ENCODE measurements at places on chromosomes 5 and 9.

DNA sequence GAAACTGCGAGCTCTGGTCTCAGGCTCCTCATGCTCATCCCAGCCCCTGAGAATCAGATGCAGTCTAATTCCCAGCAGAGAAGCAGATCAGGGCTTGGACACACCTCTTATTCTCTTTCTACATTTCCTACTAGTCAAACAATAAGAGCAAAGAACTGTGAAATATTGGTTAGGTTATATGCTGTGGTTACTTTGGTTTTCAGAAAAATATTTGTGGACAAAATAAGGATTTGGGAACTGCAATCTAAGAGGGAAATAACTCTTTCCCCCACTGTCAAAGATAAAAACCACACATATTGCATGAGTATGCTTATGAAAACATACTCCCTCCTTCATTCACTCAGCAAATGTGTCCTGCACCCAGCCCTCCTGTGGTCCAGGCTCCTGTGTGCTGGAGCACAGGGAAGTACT is 164.5 kb upstream of the S1PR3 start:
- H3K27me3 ChIP-seq, result no peaks in the 10 kb centered on the region
- no peak for DNase-seq
- peaks cover 15% of the 10 kb centered on the region for H3K4me1 ChIP-seq
- H3K27ac ChIP-seq, result no peak overlapping the region
- no peaks in the 10 kb centered on the region for H3K36me3 ChIP-seq
- no peak overlapping the region for H3K4me3 ChIP-seq

GRCh38 chr9:95004411-95005277 is 278.1 kb downstream of the AOPEP start:
- H3K36me3 ChIP-seq, result peaks cover 10% of the 10 kb centered on the region
- H3K4me1 ChIP-seq, result no peaks in the 10 kb centered on the region
- DNase-seq, result no peak

DNA sequence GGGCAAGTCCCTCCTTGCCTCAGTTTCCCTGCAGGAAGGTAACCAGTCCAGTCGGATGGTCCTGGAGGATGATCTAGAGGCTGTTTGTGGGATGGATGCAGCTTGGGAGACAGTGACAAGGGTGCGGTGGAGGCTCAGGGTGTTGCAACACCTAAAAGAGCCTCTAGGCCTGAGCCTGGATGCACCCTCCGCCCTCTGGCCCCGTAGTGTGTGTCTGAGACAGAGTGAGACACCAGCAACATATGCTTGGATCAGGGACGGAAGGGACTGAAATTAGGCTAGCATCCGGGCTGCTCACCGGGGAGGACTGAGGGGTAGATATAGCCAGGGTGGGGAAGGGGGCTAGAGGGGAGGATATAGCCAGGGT is 1.1 kb downstream of the CRAT start:
- H3K27ac ChIP-seq, result peak overlapping the region; percentile 88
- H3K4me1 ChIP-seq, result peaks cover 17% of the 10 kb centered on the region
- H3K27me3 ChIP-seq, result no peaks in the 10 kb centered on the region
- DNase-seq, result peak; percentile 65
- H3K4me3 ChIP-seq, result peak overlapping the region; percentile 84

DNA sequence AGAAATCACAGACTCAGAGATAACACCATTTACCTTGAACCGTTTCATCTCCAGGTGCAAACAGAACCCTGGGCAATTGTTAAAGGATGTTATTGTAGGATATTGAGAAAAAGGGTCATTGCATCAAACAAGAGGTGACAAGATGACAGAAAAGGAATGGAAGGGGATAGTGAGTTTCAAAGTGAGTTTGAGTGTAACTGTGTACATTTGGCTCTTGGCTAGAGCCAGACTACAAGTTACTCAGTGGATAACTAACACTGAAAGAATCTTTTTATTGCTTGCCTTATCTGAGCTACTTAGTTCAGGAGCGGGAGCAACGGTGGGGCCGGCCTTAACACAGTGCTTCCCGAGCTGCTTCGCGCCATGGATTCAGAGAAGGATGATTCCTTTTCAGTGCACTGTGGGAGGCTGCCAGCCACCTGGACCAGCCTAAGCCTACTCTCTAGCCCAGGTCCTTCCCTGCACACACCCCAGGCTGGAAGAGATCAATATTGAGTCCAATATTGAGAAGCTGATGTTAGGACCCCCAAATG is 193.4 kb downstream of the ATPSCKMT start:
- no peak overlapping the region for H3K27ac ChIP-seq
- no peak for DNase-seq
- no peak overlapping the region for H3K4me3 ChIP-seq
- no peaks in the 10 kb centered on the region for H3K36me3 ChIP-seq
- no peaks in the 10 kb centered on the region for H3K4me1 ChIP-seq

- DNase-seq, result no peak
- no peak within 1 kb of the TSS for H3K4me3 ChIP-seq
- no peaks in the 10 kb centered on the region for H3K36me3 ChIP-seq
- no peaks in the 10 kb centered on the region for H3K27me3 ChIP-seq
- no peak within 1 kb of the TSS for H3K27ac ChIP-seq
These were observed at the start of gene SLC34A3 for GRCh38 chr9:137230705-137231371. Gene SLC34A3, plus strand, starts transcription at chr9:137230901. Its CDS starts 802 bp downstream, at chr9:137231703.

DNA sequence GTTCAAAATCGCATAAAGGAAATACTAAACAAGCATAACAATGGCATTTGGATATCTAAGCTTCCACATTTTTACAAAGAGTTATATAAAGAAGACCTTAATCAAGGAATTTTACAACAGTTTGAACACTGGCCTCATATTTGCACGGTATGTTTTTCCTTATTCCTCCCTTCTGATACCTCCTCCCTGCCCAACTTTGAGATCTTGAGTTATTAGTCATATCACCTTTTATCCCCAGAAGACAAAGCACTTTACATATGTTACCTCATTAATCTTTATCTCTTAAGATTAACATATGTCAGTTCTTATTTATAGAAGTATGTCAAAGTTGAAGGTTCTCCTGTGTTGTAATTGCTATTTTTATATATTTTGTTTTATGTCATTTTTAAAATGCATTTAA is 29.8 kb downstream of the TDRD7 start:
- no peak overlapping the region for H3K27ac ChIP-seq
- no peak overlapping the region for H3K4me3 ChIP-seq
- H3K4me1 ChIP-seq, result no peaks in the 10 kb centered on the region
- peaks cover 13% of the 10 kb centered on the region for H3K36me3 ChIP-seq
- DNase-seq, result no peak
- no peaks in the 10 kb centered on the region for H3K27me3 ChIP-seq

DNA sequence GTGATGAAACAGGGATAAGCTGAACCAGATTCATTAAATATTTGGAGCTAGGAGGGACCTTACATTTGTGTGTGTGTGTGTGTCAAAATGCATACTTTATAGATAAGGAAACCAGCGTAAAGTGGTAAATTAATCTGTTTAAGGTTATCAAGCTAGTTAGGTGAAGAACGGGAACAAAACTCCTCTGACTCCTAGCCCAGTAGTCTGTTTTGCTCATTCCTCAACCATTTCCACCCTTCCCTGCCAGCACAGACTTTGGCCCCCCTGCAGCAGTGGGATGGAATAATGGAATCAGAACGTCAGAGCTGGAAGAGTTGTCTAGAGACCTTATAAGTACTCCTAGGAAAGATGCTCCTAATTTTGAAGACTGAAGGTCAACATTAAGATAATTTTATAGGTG is 6.5 kb downstream of the AGXT2 start:
- DNase-seq, result no peak
- peaks cover 3% of the 10 kb centered on the region for H3K27me3 ChIP-seq
- H3K4me3 ChIP-seq, result no peak overlapping the region
- H3K4me1 ChIP-seq, result no peaks in the 10 kb centered on the region
- no peak overlapping the region for H3K27ac ChIP-seq

DNA sequence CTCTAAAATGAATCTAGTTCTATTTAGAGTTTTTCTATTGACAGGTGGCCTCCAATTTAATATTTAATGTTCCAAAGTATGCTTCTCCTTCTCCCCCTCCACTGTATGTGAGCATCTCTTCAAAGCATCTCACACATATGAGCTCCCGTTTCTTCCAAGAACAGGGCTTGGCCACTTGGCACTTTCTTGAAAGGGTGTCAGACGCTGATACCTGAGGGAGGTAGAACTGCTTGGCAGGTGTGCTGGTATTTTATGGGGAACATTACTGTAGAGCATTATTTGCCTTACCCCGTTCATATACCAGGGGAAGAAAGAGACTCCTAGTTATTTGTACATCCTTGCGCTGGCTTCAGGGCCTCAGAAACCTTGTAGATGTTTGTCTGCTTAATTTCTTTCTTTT is 1.9 kb downstream of the RCL1 start:
- peaks cover 33% of the 10 kb centered on the region for H3K4me1 ChIP-seq
- peak overlapping the region; percentile 98 for H3K27ac ChIP-seq
- H3K27me3 ChIP-seq, result no peaks in the 10 kb centered on the region

DNA sequence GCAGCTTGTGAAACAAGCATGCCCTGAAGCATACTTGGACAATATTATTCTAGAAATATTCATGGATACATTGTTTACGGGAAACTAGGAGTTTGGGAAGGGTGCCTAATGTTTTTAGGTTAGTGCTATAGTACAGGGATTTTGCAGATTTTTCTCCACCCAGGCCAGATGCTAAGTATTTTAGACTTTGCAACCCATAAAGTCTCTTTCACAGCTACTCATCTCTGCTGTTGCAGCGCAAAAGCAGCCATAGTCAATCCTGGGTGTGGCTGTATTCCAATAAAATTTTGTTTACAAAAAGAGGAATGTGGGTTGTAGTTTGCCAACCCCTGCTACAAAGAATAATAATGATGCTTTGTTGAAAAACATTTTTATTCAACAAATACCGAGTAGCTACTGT is 106.2 kb downstream of the CEMIP2 start:
- DNase-seq, result no peak
- H3K4me3 ChIP-seq, result no peak overlapping the region
- no peaks in the 10 kb centered on the region for H3K4me1 ChIP-seq
- no peaks in the 10 kb centered on the region for H3K36me3 ChIP-seq
- no peak overlapping the region for H3K27ac ChIP-seq
- no peaks in the 10 kb centered on the region for H3K27me3 ChIP-seq

DNA sequence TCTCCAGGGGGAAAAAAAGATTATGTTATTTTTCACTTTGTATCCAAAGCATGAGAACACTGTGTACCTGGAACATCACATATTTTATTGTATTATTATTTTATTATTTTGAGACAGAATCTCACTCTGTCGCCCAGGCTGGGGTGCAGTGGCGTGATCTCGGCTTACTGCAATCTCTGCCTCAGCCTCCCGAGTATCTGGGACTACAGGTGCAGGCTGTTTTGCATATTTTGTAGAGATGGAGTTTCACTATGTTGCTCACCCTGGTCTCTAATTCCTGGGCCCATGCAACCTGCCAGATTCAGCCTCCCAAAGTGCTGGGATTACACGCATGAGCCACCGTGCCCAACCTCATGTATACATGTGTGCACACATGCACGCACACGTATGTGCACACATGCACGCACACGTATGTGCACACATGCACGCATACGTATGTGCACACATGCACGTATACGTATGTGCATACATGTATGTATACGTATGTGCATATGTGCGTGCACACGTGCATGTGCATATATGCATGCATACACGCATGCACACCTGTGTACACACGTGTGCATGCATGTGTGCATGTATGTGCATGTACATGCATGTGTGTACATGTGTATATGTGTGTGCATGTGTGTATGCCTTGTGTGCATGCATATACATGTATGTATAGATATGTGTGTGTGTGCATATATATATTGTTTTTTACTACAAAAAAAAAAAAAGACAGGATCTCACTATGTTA is 9.5 kb upstream of the UGCG start:
- no peaks in the 10 kb centered on the region for H3K27me3 ChIP-seq
- no peak for DNase-seq
- no peaks in the 10 kb centered on the region for H3K36me3 ChIP-seq
- no peaks in the 10 kb centered on the region for H3K4me1 ChIP-seq
- no peak overlapping the region for H3K4me3 ChIP-seq

DNA sequence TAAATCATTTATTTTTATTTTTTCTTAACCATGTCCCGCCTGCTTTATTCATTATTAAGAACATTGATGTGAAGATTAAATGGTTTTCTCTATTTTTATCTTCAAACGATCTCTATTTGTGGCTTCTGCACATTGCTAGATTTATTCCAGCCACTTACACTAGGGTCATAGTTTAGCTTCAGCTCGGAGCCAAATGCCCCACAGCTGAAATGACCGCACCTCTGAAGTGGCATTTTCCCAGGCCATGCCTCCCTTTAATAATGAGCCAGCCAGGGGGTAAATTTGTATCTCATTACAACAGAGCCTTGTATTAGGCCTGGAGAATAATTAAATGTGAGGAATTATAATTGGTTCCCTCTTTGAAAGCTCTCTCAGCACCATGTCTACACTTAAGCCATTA is 89.4 kb downstream of the DOCK8 start:
- H3K4me1 ChIP-seq, result no peaks in the 10 kb centered on the region
- H3K27ac ChIP-seq, result no peak overlapping the region
- no peak overlapping the region for H3K4me3 ChIP-seq
- no peak for DNase-seq

- no peaks in the 10 kb centered on the region for H3K36me3 ChIP-seq
- no peak overlapping the region for H3K4me3 ChIP-seq
- DNase-seq, result no peak
- H3K27ac ChIP-seq, result no peak overlapping the region
- peaks cover 12% of the 10 kb centered on the region for H3K4me1 ChIP-seq
- no peaks in the 10 kb centered on the region for H3K27me3 ChIP-seq
These were observed 24.8 kb downstream of the RAI14 start for GRCh38 chr5:34680896-34681295.

DNA sequence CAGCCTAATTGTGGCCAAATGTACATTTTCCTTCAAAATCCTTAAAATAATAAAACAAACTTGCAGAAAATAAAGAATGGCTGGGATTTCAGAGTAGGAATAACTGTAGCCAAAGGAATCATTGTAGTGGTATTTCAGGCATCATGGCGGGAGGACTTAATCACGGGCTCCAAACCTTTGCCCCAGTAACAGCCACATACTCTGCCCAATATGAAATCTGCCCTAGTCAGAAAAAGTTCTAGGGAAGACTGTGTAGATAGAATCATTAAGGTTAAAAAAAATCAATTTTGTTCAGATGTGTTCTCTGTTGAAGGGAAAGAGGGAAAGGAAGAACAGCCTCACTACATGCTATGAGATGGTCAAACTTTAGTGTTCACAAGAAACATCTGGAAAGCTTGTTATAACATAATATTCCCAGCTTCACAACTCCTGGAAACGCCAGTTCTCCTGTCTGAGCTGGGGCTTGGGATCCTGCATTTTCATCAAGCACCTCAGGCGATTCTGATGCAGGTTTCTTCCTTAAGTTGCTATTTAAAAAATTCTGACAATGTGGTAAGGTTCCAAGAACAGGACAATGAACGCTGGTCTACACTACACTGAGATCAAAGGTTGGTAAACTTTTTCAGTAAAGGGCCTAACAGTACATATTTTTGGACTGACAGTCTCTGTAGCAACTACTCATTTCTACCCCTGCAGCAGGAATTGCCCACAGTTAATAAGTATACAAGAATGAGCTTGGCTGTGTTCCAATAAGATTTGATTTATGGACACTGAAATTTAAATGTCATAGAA is 87.9 kb downstream of the CEMIP2 start:
- no peak for DNase-seq
- H3K4me3 ChIP-seq, result no peak overlapping the region
- peaks cover 25% of the 10 kb centered on the region for H3K4me1 ChIP-seq
- H3K27me3 ChIP-seq, result no peaks in the 10 kb centered on the region

GRCh38 chr9:106467113-106467864 is 395.7 kb upstream of the ZNF462 start:
- no peak overlapping the region for H3K27ac ChIP-seq
- H3K4me1 ChIP-seq, result no peaks in the 10 kb centered on the region
- DNase-seq, result no peak
- H3K27me3 ChIP-seq, result no peaks in the 10 kb centered on the region
- H3K4me3 ChIP-seq, result no peak overlapping the region

- no peaks in the 10 kb centered on the region for H3K4me1 ChIP-seq
- no peak overlapping the region for H3K27ac ChIP-seq
- H3K27me3 ChIP-seq, result no peaks in the 10 kb centered on the region
- no peak overlapping the region for H3K4me3 ChIP-seq
These were observed 25.4 kb downstream of the HMHB1 start for GRCh38 chr5:143837306-143837848.
